Central memory CD8-positive, alpha-beta T cell (primary cell): ENCODE measurements at places on chromosomes 1 and 21.

DNA sequence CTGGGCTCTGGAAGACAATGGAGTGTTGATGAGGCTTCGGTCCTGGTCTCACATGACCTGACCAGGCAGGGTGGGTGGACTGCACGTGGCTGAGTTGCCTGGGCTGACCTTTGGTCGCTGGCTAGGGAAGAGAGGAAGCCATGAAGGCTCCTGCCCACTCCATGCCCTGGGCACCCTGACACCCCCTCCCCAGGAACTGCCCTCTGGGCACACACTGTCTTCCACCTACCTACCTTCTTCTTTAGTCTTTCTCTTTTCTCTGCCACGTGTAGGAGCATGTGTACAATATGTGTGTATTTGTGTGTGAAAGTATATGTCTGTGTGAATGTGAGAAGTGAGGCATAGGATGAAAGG is 15.1 kb downstream of the POU3F1 start:
- H3K4me3 ChIP-seq: no peak overlapping the region
- no peak overlapping the region for H3K27ac ChIP-seq
- H3K27me3 ChIP-seq: no peaks in the 10 kb centered on the region

- no peak overlapping the region for H3K4me3 ChIP-seq
- H3K4me1 ChIP-seq: no peaks in the 10 kb centered on the region
These were observed 168.8 kb upstream of the L1TD1 start for GRCh38 chr1:62025892-62026291.

DNA sequence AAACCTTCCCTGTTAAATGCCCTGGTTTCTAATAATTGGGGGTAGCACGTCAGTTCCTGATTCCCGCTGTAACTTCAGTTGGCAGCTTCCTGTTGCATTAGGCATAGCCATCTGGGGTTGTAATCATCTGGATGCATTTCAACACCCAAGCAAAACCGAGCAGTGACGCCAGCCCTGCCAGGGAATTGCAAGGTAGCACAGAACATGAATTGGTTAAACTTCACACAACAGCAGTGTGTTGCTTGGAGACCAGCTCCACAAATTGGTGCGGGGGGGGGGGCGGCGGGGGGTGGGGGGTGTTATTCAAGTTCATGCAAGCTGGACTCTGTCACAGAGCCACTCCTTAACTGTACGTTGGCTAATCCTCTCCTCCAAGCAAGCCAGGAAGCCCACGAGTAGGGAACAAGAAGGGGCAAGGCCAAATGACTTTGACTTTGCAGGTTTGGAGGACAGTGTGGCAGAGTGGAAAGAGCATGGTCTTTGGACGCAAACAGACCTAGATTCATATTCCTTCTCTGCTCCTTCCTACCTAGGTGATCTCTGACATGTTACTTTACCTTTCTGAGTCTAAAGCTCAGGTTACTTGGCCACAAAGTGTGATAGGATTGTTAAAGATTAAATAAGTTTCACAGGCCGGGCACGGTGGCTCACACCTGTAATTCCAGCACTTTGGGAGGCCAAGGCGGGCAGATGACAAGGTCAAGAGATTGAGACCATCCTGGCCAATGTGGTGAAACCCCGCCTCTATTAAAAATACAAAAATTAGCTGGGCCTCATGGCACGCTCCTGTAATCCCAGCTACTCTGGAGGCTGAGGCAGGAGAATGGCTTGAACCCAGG is 4.7 kb downstream of the LAX1 start:
- no peak overlapping the region for H3K4me3 ChIP-seq

DNA sequence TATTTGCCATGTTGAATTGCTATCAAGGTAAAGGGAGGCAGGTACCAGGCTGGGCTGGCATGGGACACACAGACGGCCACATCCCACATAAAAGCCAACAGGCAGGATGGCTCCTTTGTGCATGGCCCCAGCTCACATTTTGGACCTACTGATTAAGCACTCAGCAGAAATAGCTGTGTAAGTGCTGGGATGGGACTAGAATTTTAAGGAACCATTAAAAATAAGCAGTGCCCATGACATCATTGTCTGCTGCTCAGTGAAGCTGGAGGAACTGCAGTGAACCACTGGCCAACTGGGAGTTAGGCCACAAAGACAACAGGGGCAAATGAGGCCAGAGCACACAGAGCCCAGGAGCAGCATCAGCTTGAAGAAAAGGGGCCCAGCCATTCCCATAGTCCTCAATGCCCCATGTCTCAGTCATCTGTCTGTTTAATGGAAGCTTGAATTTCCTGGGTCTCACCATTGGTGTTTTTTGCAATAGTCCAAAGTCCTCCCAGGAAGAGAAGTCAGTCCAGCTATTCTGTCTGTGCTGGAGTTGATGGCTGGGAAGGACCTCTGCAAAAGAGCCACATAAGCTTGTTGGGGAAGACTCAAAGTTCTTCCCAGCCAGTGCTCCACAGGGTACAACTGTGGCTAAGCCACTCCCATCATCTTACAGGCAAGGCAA is 45.3 kb upstream of the TNR start:
- no peaks in the 10 kb centered on the region for H3K36me3 ChIP-seq
- DNase-seq: no peak
- H3K27me3 ChIP-seq: peaks cover 28% of the 10 kb centered on the region
- no peaks in the 10 kb centered on the region for H3K4me1 ChIP-seq
- H3K27ac ChIP-seq: no peak overlapping the region
- H3K4me3 ChIP-seq: no peak overlapping the region

DNA sequence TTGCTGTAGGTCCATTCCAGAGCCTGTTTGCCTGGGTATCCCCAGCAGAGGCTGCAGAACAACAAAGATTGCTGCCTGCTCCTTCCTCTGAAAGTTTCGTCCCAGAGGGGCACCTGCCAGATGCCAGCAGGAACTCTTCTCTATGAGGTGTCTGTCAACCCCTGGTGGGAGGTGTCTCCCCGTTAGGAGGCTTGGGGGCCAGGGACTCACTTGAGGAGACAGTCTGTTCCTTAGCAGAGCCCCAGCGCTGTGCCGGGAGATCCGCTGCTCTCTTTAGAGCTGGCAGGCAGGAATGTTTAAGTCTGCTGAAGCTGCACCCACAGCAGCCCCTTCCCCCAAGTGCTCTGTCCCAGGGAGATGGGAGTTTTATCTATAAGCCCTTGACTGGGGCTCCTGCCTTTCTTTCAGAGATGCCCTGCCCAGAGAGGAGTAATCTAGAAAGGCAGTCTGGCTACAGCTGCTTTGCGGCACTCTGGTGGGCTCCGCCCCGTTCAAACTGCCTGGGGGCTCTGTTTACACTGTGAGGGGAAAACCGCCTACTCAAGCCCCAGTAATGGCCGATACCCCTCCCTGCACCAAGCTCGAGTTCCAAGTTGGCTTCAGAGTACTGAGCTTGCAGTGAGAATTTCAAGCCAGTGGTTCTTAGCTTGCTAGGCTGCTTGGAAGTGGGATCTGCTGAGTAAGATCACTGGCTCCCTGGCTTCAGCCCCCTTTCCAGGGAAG is 8.7 kb upstream of the SLC25A24 start:
- peaks cover 1% of the 10 kb centered on the region for H3K36me3 ChIP-seq
- no peak overlapping the region for H3K4me3 ChIP-seq
- H3K27ac ChIP-seq: no peak overlapping the region
- no peak for DNase-seq
- peaks cover 72% of the 10 kb centered on the region for H3K27me3 ChIP-seq

DNA sequence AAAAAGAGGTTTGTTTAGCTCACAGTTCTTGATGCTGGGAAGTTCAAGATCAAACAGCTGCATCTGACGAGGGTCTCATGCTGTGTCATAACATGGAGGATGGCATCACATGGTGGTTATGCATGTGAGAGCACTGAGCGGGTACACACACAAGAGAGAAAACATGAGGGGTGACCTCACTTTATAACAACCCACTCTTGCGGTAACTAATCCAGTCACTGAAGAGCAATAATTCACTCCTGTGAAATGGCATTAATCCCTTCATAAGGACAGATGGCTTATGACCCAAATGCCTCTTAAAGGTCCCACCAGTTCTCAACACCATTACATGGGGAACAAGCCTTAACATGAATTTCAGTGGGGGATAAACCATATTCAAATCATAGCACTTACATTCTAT is 23.2 kb upstream of the CHIT1 start:
- H3K4me1 ChIP-seq: no peaks in the 10 kb centered on the region
- no peaks in the 10 kb centered on the region for H3K36me3 ChIP-seq
- peaks cover 87% of the 10 kb centered on the region for H3K27me3 ChIP-seq
- no peak overlapping the region for H3K4me3 ChIP-seq

GRCh38 chr1:28062806-28063205 is 25.6 kb downstream of the EYA3 start:
- peaks cover 19% of the 10 kb centered on the region for H3K4me1 ChIP-seq
- no peak overlapping the region for H3K27ac ChIP-seq
- no peak overlapping the region for H3K4me3 ChIP-seq
- no peak for DNase-seq
- H3K27me3 ChIP-seq: no peaks in the 10 kb centered on the region
- peaks cover 1% of the 10 kb centered on the region for H3K36me3 ChIP-seq

GRCh38 chr1:9302745-9303524 is 10.2 kb downstream of the SPSB1 start:
- H3K36me3 ChIP-seq: no peaks in the 10 kb centered on the region
- peaks cover 8% of the 10 kb centered on the region for H3K27me3 ChIP-seq
- DNase-seq: no peak
- no peak overlapping the region for H3K27ac ChIP-seq
